Activated naive CD8-positive, alpha-beta T cell treated with anti-CD3 and anti-CD28 coated beads, Interleukin-2, amount 10 ng/mL, durations not matched to agents 7 days and 5 days (primary cell): ENCODE measurements at places on chromosomes 2 and 18. TPM values are rescaled to one million over a fixed set of nuclear protein-coding genes. Genes with fewer than 3 reads are reported as not detected.
A peak's percentile ranks its signal among the peaks of the same experiment; 100 is the strongest.

Gene SATB2
- 0.11 TPM for total RNA-seq

DNA sequence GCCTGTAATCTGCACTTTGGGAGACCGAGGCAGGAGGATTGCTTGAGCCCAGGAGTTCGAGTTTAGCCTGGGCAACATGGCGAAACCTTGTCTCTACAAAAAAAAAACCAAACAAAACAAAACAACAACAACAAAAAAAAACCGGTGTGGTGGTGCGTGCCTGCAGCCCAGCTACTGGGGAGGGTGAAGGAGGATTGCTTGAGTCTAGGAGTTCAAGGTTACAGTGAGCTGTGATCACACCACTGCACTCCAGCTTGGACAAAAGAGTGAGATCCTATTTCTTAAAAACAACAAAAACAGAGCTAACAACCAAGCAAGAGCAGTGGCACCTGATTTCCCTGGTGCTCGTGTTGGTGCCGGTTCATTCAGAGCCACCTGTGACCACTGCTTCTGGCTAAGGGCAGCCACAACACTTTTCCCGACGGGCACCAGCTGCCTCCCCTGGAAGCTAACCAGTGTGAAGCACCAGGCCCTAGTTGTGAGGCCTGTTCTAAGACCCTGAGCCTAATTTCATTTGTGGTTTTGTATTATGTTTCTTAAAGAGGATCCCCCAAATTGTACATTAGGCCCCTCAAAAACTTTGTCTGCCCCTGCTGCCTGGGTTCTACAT is 1.3 kb downstream of the AOX1 start:
- no peak overlapping the region for H3K4me3 ChIP-seq
- H3K36me3 ChIP-seq, result peaks cover 23% of the 10 kb centered on the region
- H3K4me1 ChIP-seq, result peaks cover 7% of the 10 kb centered on the region
- DNase-seq, result no peak
- H3K27me3 ChIP-seq, result peaks cover 12% of the 10 kb centered on the region

Gene SLC39A10
- 60.4 TPM for total RNA-seq

DNA sequence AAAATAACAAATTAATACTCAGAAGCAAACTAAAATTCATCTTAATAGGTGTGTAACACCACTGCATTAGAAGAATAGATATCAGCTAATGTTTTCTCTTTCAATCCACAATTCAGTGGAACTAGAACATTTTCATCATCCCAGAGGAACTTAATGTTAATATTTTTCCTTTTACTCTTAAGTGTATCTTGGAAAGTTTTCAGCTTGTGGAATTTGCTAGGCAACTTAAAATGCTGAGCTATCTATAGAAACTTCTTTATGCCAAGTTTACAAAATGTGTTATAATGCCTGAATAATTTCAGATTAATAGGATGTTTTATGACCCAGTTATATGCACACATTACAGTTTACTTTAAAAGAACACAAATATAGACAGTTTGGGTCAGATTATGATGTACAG is 86.6 kb upstream of the FAM237A start:
- no peak for DNase-seq
- H3K4me1 ChIP-seq, result peaks cover 4% of the 10 kb centered on the region
- H3K27me3 ChIP-seq, result peaks cover 18% of the 10 kb centered on the region

DNA sequence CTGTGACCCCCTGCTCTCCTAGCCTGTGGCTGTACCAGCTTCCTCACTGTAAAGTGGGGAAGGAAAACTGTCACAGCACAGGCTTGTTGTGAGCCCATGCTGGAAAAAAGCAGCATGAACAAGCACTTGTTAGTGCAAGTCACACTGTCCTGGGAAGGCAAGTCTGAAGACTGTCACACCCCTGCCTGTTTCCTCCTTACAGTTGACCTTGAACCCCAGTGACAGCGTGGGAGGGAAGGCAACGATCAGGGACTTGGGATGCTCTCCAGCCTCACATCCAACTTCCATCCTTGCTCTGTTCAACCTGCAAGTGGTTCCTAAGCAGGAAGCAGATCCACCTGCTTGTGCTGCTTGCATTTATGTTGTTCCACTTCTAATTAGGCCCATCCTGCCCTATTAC is 311.3 kb upstream of the KLHL29 start:
- no peaks in the 10 kb centered on the region for H3K27me3 ChIP-seq
- no peak overlapping the region for H3K27ac ChIP-seq
- no peaks in the 10 kb centered on the region for H3K36me3 ChIP-seq
- no peak for DNase-seq
- H3K4me1 ChIP-seq, result no peaks in the 10 kb centered on the region

Gene GCFC2
- total RNA-seq, result 20.0 TPM

Gene HES6
- 7.1 TPM for total RNA-seq

- no peak for DNase-seq
- H3K27ac ChIP-seq, result no peak overlapping the region
- peaks cover 12% of the 10 kb centered on the region for H3K27me3 ChIP-seq
- H3K4me1 ChIP-seq, result no peaks in the 10 kb centered on the region
These were observed 86.3 kb upstream of the NPAS2 start for GRCh38 chr2:100733391-100734187.

DNA sequence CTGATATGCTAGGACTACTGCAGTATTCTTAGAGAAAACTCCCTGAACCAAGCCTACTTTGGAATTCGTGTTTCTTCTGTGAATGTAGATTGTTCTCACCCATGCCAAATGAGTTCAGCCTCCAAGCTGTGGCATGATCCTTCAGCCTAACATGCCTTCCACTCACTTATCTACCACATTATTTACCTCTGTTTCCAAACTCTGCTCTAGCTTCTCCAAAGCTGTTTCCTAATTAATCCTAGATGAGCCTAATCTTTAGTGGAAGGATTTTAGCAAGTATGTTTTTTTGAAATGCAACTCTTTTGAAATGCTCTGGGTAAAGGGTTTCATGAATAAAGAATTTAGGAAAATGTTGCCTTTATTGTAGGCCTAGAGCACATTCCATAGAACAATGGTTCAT is 152.9 kb upstream of the MMADHC start:
- no peaks in the 10 kb centered on the region for H3K36me3 ChIP-seq
- H3K27ac ChIP-seq, result no peak overlapping the region
- H3K27me3 ChIP-seq, result no peaks in the 10 kb centered on the region
- DNase-seq, result no peak

Gene LTBP1
- 0.23 TPM for total RNA-seq

DNA sequence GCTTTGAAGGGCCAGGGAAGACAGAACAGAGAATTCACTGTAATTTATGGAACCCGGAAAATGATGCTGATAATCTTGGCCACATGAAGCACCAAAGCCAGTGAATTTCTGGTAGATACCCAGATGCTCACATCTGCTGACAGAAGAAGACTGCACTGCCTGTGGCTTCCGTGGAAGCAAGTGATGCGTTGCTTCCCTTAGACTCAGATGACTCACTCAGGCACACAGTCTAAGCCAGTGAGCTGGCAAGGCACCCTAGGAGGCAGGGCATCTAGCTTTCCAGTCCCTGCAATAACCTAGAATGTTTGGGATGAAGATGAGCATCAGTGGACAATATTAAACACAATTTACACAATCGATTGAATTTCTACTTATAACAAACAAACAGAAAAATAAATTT is 284.7 kb downstream of the CMPK2 start:
- no peaks in the 10 kb centered on the region for H3K27me3 ChIP-seq
- no peak for DNase-seq
- no peak overlapping the region for H3K4me3 ChIP-seq
- H3K27ac ChIP-seq, result no peak overlapping the region

Gene KCNG2
- total RNA-seq, result not detected

- H3K36me3 ChIP-seq, result peaks cover 13% of the 10 kb centered on the region
- H3K27ac ChIP-seq, result no peak overlapping the region
- no peak overlapping the region for H3K4me3 ChIP-seq
- no peak for DNase-seq
These were observed 142.3 kb upstream of the ZFP36L2 start for GRCh38 chr2:43368483-43369385.

DNA sequence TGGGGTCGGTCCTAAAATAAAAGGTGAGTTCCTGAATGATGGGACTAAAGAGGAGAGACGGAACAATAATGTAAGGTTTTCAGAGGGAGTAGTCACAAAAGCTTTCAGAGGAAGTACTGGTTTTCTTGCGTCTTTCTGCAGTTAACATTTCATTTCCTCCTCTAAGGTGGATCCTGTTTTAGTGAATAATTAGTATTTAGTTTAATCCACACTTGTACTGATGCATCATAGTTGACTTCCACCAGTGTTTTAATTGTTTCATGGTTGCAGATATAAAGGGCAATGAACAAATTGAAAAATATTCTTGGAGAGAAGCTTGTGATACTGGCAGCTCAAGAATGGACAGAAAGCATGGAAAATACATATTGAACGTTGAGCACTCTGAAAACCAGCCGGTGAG is at the start of gene DYNAP:
DYNAP (plus strand) TSS at position 301 of the 400 bp plus-strand sequence; CDS start at position 339, 38 bp downstream.
- H3K36me3 ChIP-seq, result no peaks in the 10 kb centered on the region
- H3K27me3 ChIP-seq, result peaks cover 4% of the 10 kb centered on the region
- no peak for DNase-seq
- H3K27ac ChIP-seq, result no peak within 1 kb of the TSS
- no peaks in the 10 kb centered on the region for H3K4me1 ChIP-seq

- H3K4me3 ChIP-seq, result no peak overlapping the region
- H3K27me3 ChIP-seq, result no peaks in the 10 kb centered on the region
- no peak for DNase-seq
- peaks cover 9% of the 10 kb centered on the region for H3K36me3 ChIP-seq
- H3K27ac ChIP-seq, result no peak overlapping the region
These were observed 34.8 kb downstream of the ABHD3 start for GRCh38 chr18:21669736-21670285.

- H3K4me3 ChIP-seq, result no peak overlapping the region
- no peak for DNase-seq
- no peaks in the 10 kb centered on the region for H3K4me1 ChIP-seq
- H3K36me3 ChIP-seq, result peaks cover 16% of the 10 kb centered on the region
- no peak overlapping the region for H3K27ac ChIP-seq
- H3K27me3 ChIP-seq, result peaks cover 2% of the 10 kb centered on the region
These were observed 118.6 kb upstream of the CDC42EP3 start for GRCh38 chr2:37790019-37790418.

DNA sequence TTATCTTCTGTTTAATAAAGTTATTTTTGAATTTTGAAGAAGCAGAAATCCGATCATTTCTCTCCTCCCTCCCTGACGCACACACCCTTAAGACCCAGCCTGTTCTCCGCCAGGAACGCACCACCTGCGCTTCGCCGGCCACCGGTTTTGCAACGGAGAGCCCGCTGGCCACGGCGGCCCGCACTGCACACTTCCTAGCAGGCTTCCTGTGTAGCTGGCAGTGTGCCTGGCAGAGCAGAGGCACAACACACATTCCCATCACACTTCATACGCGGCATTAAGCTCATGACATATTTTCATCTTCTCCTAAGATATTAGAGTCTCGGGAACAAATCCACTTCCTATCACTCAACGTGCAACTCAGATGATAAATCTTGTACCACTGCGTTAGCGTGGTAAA is 148.0 kb downstream of the HDAC4 start:
- peaks cover 2% of the 10 kb centered on the region for H3K27me3 ChIP-seq
- no peak for DNase-seq
- peaks cover 29% of the 10 kb centered on the region for H3K4me1 ChIP-seq
- H3K27ac ChIP-seq, result peak overlapping the region; percentile 78
- peak overlapping the region; percentile 67 for H3K4me3 ChIP-seq

Gene CCDC142
- 37.1 TPM for total RNA-seq

DNA sequence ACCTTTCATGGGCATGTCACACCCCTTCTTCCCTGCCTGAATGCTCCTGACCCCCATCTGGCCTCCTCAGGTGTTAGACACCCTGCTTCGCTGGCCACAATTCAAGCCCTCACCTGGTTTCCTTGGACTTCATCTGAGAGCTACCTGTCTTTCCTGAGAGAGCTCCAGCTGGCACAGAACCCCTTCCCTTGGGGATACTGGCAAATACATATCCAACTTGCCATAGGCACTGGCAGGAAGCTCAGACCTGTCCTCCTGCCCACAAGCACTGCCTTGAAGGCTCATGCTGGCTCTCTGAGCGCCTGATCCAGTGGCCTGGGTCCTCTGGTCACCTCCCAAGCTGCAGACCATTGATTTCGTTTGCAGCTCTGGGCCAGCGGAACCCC is 74.1 kb upstream of the MAP4K3 start:
- no peak overlapping the region for H3K27ac ChIP-seq
- DNase-seq, result no peak
- no peaks in the 10 kb centered on the region for H3K27me3 ChIP-seq
- no peak overlapping the region for H3K4me3 ChIP-seq
- no peaks in the 10 kb centered on the region for H3K36me3 ChIP-seq

DNA sequence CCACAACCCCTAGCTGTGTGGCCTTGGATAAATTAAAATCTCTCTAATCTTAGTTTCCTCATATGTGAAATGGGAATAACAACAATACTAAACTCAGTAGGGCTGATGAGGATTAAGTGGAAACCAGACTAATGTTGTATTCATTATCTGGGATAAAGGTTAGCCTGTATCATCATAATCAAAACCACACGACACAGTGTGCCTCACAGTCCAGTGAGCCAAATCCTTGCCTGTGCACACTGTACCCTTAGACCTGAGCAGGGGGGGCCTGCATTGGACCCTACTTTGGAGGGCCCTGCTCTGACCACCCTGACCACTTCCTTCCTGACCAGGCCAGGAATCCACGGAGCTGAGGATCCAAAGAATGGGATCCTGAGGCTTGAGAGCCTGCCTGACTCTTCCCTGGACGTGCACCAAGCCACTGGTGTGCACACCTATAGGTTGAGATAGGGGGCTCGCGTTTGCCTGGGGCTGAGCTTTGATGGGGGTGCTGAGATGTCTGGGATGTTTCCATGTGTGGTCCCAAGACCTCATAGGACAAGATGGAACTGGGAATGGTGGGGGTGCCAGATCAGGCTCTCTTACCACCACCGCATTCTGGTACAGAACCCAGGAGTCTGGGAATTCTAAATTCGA is 69.7 kb downstream of the TGOLN2 start:
- no peaks in the 10 kb centered on the region for H3K36me3 ChIP-seq
- no peak overlapping the region for H3K4me3 ChIP-seq
- no peak for DNase-seq
- no peaks in the 10 kb centered on the region for H3K4me1 ChIP-seq

- no peak overlapping the region for H3K4me3 ChIP-seq
- no peak for DNase-seq
- peaks cover 18% of the 10 kb centered on the region for H3K36me3 ChIP-seq
- no peak overlapping the region for H3K27ac ChIP-seq
- H3K4me1 ChIP-seq, result peaks cover 4% of the 10 kb centered on the region
- H3K27me3 ChIP-seq, result no peaks in the 10 kb centered on the region
These were observed 16.3 kb downstream of the CNDP2 start for GRCh38 chr18:74512321-74513053.
